Fibroblast of skin of right quadriceps (primary cell): ENCODE measurements at places on chromosomes 3 and 15.
A peak's percentile ranks its signal among the peaks of the same experiment; 100 is the strongest.

GRCh38 chr15:67838789-67839332 lies 984 bp downstream of the RNU6-1 start:
- DNase-seq = peak; percentile 17

DNA sequence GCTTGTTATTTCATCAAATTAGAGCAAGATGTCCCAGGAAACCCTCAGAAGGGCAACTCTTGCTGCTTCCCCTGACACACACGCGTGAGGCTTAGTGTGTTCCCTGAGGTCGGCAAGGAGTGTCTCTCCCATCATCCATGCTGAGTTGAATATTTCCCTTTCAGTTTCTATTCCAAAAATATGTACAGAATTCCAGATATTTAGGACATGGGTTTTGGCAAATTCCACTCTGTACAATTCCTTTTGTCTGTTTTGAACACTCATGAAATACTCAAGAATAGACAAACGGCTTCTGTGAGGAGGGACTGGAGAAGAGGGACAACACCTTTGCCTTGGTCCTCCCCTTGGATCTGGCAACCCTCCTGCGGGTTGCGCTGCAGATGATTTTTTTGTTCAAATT lies 138.0 kb downstream of the DUT start:
- DNase-seq = peak; percentile 25

DNA sequence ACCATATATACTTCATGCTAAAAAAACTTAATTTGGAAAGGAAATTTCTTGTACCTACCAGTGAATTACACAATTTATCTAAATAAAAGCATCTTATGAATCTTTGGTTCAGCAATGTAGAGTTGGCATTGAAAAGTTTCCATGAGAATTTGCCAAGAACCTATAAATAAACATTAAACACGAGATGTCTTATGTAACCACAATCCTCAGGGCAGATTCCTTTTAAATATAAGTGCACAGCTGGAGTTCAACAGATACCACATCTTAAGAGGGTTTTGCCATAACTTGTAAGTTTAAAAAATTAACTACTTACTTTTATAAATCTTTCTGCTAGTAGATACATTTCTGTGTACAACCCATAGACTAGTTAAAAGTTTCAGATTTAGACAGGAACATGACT lies 499.3 kb upstream of the ARRDC4 start:
- DNase-seq = no peak

DNA sequence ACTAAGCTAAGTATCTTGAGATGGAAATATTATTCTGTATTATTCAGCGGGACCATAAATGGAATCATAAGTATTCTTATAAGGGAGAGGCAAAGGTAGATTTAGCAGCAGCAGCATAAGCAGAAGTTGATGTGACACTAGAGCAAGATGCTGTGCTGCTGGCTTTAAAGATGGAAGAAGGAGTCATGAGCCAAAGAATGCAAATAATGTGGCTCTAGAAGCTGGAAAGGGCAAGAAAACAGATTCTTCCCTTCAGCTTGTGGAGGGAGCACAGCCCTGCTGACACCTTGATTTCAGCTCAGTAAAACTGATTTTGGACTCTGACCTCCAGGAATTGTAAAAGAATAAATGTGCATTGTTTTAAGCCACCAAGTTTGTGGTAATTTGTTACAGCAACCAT lies 144.2 kb upstream of the ANKRD28 start:
- peak; percentile 9 for DNase-seq

DNA sequence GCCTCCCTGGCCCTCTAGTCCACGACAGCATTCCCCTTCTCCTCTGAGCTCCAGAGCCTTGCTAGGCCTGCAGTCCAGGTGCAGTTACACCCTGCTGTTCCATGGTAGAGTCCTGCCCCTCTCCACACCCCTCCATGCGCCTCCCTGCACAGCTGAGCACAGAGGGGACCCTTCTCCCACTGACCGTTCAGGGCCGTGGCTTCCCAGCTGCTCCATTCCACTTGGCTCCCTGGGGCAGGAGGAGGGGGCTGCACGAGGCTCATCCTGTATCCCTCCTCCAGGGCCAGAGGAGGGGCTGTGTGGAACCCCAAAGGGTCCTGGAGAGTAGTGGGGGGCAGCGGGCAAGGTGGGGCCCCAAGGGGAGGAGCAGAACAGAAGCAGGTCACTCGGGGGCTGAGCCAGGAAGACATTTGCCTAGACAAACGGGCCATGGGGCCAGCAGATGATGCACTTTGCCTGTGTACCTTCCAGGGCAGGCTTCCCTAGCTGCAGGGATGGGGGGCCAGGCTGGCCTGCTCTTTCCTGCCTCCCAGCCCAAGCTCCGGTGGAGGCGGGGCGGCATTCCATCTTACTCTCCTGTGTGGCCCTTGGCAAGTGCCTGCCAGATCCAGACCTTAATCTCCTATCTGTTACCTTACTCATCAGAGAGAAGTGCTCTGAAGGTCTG lies 20.7 kb upstream of the GOLGA6C start:
- DNase-seq = no peak

GRCh38 chr15:62706317-62706716 lies 336.2 kb upstream of the TPM1 start:
- peak; percentile 15 for DNase-seq

GRCh38 chr3:11481556-11481955 lies 162.2 kb downstream of the VGLL4 start:
- no peak for DNase-seq

DNA sequence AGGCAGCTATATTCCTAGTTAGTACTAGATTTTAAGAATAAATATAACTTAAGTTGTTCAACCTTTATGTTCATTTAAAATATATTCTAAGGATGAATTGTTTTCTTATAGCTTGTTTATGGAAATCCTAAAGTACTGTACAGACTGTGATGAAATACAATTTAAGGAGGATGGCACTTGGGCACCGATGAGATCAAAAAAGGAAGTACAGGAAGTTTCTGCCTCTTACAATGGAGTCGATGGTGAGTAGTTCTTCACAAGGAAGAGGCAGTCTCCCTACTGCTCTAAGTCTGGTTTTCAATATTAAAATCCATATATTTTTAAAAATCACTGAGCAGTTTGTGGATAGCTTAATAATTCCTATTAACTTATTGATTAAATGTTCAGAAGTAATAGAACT lies 29.6 kb downstream of the CALML4 start:
- no peak for DNase-seq

DNA sequence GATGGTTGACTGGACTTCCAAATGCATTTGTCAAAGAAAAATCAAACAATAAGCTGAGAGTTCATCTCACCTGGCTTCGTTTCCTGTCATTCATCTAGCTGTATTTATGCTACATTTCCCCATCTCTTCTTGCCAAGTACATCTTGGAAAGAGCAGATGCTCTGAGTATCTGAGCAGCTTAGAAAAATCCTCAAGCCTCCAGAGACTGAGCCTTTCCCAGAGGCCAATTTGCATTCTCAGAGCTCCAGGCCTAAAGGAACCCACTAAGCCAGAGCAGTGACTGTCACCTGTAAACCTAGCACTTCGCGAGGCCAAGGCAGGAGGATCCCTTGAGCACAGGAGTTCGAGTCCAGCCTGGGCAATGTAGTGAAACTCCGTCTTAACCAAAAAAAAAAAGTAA lies 100.5 kb downstream of the XXYLT1 start:
- no peak for DNase-seq

DNA sequence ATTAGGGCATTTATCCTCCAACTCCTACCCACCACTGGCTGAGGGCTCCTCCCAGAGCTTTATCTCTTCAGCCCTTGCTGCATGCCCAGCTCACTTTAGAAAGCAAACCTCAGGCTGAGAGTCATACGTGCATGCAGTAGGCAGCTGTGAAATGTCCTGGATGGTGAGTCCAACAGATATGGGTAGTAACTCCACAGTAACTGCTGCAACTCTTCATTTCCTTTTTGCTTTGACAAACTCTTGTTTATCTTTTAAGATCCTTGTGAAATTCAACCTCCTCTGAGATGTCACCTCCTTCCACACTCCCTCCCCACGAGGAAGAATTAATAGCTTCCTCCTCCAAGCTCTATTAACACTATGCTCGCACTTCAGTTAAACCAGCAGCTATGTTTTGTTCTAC lies 35.9 kb upstream of the CTNNB1 start:
- no peak for DNase-seq
